ENCODE measurements at places on chromosomes 5 and 9. TPM values are rescaled to one million over a fixed set of nuclear protein-coding genes. Genes with fewer than 3 reads are reported as not detected.

WASHC1 gene
- 16.6 TPM for total RNA-seq

EQTN gene
- not detected for total RNA-seq

FAM170A gene
- total RNA-seq: 0.32 TPM

ALDOB gene
- not detected for total RNA-seq

DNA sequence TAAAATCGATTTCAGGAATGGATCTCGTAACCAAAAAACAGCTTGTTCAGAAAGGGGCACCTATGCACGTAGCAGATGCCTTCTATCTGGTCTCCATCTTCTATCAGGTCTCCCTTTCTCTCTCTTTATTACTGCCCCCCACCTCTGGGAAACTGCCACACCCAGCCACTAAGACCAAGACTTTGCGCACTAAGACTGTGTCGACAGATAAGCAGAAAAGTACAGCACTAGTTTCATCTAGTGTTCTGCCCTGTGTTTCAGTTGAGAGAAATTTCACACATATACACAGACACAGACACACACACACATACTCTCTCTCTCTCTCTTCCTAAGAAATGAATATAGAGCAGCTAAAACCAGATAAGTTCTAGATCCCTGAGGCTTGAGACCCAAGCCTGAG is 210.1 kb upstream of the MAP3K1 start:
- H3K27ac ChIP-seq: no peak overlapping the region
- peaks cover 12% of the 10 kb centered on the region for H3K4me1 ChIP-seq
- no peak for DNase-seq
- no peaks in the 10 kb centered on the region for H3K36me3 ChIP-seq
- no peaks in the 10 kb centered on the region for H3K27me3 ChIP-seq

DNA sequence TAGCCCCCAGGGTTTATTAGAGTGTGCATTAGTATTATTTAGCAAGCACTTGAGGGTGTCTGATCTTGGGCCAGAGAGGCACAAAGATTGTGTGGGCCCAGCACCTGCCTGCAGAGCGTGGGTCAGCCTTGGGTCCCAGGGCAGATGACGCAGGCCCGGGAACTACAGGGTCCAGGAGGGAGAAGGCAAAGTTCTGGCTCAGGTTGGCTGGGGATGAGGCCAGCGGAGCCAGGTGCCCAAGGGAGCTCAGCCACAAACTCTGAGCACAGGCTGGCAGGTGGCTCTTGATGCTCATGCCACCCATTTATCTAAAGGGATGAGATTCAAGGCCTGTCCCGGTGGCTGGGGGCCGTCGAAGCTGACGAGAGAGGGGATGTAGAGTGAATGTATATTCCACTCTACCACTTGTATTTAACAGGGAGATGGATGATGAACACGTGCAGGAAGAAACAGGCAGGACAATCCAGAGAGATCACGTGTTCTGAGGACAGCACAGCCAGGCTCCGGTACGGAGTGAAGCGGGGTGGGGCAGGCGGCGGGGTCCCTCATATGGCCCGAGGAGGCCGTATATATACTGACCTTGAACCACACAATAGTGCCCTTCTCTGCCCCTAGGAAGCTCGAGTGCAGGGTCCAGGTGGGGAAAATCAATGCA is 818 bp upstream of the OBP2A start:
- H3K4me1 ChIP-seq: peaks cover 4% of the 10 kb centered on the region
- no peak overlapping the region for H3K4me3 ChIP-seq
- no peaks in the 10 kb centered on the region for H3K36me3 ChIP-seq
- H3K27me3 ChIP-seq: no peaks in the 10 kb centered on the region

- H3K27ac ChIP-seq: no peak overlapping the region
- H3K27me3 ChIP-seq: no peaks in the 10 kb centered on the region
- no peaks in the 10 kb centered on the region for H3K4me1 ChIP-seq
- no peak overlapping the region for H3K4me3 ChIP-seq
- DNase-seq: no peak
These were observed 22.2 kb upstream of the MYORG start for GRCh38 chr9:34398875-34399274.
